ENCODE measurements at places on chromosomes 3 and 15. TPM values are rescaled to one million over a fixed set of nuclear protein-coding genes. Genes with fewer than 3 reads are reported as not detected.

SCN11A gene
- total RNA-seq, result not detected

HHATL gene
- total RNA-seq, result not detected

PPP1R14D gene
- not detected for total RNA-seq

SPINK8 gene
- total RNA-seq, result not detected

PLA2G4D gene
- not detected for total RNA-seq

RTP1 gene
- total RNA-seq, result not detected

CILP gene
- total RNA-seq, result not detected

TLR9 gene
- not detected for total RNA-seq

SI gene
- not detected for total RNA-seq

TRPM1 gene
- total RNA-seq, result 0.08 TPM

HYAL1 gene
- total RNA-seq, result 0.18 TPM

PLSCR2 gene
- not detected for total RNA-seq

DHX36 gene
- total RNA-seq, result 44.3 TPM

KBTBD13 gene
- not detected for total RNA-seq

ZNF774 gene
- total RNA-seq, result 0.66 TPM

FOXB1 gene
- not detected for total RNA-seq

EPB42 gene
- total RNA-seq, result not detected

All from SJSA1 (cell line).